ENCODE measurements at places on chromosomes 4 and X.

DNA sequence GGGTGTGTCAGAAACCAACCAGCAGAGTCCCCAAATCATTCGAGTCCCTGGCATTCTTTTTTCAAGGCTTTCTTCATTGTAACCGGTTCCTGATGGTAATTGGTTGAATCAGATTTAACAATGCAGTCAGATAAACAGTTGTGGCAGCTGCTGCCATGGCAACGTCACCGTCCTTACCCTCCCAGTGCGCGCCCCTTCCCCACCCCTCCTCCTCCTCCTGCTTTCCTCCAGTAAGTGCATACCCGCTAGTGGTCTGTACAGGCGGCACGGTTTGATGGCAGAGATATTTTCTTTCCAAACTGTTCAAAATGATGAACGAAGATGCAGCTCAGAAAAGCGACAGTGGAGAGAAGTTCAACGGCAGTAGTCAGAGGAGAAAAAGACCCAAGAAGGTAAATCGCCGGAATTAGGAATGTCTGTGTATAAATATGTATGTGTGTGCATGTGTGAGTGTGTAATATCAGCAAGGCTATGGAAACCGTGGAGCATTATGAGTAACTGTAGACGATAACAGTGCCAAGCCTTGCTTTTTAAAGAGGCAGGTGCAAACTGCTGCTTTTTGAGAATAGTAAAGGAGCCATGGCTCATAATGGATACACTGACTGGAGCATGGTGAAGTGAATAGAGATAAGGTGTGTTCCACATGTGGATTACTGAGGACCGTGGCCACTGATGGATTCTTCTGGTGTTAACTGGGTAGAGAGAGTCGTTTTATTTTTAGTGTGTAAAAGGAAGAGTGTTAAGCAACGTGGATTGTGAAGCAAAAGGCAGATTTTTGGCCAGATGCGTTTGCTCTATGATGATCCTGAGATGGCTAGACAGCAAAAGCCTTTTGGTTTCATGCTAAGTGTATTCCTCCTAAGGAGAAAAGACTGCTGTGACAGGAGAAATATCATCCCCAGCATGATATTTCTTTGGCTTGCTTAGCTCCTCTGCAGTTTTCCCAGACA lies at the start of gene ANK2:
ANK2 (plus strand) TSS at position 233 of the 950 bp plus-strand sequence; CDS start at position 309, 76 bp downstream.
- no peak for DNase-seq

DNA sequence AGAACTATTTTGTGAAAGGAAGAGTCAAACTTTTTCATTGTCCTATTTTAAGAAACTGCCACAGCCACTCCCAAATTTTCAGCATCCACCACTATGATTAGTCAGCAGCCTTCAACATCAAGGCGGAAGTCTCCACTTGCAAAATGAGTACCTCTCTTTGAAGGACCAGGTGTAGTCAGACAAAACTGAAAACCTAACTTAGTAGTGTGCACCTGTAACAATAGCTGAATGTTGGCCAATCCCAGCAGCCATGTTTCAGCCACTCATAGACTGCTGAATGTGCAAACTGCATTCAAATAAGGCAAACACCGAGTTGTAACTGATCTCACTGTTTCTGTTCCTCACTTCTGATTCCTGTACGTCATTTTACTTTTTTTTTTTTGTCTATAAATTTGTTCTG lies 341.1 kb downstream of the IL15 start:
- no peak for DNase-seq

DNA sequence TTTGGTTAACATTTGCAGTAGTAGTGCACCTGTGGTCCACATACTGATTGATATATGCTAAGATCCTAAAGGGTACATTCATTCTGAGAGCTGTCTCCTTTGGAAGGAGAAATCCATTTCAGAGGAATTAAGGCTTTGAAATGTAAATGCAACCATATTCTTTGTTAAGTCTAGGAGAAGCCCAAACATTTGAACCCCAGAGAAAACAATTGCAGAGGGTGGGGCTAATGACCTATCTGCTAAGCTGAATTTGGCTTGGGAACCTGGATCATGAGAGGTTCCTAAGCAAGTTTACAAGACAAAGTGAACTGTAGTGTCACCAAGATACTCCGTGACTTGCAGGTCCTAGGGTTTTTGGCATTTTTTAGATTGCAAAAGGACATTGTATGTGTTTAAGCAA lies 41.2 kb downstream of the LAS1L start:
- no peak for DNase-seq

DNA sequence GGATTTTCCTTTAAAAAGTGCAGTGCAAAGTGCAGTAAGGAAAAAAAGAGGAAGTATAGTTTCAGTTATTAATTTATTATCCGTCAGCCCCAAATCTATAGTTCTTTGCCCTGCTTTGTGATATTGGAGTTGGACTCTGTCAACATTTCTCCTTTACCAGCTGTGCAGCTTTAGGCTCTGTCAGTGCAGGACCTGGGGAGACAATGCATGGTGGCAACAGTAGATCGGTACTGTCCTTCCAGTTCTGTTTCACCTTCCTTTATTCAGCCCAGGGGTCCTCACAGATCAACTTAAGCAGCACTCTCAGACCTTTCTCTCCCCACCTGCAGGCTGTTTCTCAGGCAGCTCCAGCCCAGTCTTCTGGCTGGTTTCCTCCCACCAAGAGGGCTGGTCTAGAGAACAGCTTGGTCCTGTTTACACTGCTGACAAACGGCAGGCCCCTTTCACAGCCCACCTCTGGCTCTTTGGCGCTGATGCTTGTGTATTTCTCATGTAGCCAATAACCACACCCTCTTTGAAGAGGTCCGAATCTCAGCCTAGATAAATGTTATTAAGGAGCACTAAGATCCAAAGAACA lies 71.6 kb downstream of the MCUB start:
- DNase-seq, result no peak

GRCh38 chrX:68284281-68284904 lies 148.9 kb downstream of the OPHN1 start:
- no peak for DNase-seq

DNA sequence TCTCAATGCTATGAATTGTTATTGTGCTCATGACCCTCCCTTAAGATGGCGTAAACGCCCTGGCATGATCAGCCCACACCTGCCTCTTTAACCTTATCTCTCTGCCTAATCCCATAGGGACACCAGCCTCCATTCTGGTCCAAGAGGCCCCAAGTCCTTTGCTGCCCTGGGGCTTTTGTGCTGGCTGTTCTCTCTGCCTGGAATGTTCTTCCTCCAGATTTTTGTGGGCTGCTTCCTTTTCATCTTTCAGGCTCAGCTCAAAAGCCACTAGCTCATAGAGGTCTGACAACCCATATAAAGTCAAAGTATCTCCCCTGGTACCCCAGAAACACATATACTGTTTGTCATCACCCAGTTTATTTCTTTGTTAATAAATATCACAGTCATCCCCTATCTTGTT lies 42.4 kb downstream of the APLN start:
- no peak for DNase-seq

Data from activated CD4-positive, alpha-beta T cell treated with anti-CD3 and anti-CD28 coated beads, Interleukin-2, amount 10 ng/mL, durations not matched to agents 7 days and 5 days (primary cell).